Anterior cingulate cortex (tissue), 58 donors: ENCODE measurements at places on chromosomes 7 and 10.

DNA sequence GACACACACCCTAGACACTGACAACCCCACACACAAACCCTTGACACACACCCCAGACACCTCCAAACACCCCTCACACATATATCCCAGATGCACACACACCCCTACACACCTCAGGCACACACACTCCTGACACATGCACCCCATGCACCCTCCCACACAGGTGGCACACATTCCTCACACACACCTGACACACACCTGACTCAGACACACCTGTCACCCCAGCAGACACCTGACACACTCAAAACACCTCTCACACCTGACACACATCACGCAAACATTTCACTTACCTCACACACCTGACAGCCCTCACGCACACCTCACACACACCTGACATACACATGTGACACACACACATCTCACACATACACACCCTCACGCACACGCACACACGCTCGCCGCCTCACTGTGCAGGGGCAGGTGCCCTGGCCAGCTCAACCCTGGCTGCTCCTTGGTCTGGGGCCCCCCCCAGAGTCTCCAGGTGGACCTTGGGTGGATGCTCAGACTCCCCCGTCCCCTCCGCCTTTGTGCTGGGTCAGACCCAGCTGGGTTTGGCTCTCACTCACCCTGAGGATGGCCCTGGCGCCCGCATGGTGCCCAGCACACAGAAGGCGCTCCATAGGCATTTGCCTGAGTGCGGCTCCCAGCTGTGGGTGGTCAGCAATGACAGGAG is 3.1 kb upstream of the CALY start:
- DNase-seq = no peak

DNA sequence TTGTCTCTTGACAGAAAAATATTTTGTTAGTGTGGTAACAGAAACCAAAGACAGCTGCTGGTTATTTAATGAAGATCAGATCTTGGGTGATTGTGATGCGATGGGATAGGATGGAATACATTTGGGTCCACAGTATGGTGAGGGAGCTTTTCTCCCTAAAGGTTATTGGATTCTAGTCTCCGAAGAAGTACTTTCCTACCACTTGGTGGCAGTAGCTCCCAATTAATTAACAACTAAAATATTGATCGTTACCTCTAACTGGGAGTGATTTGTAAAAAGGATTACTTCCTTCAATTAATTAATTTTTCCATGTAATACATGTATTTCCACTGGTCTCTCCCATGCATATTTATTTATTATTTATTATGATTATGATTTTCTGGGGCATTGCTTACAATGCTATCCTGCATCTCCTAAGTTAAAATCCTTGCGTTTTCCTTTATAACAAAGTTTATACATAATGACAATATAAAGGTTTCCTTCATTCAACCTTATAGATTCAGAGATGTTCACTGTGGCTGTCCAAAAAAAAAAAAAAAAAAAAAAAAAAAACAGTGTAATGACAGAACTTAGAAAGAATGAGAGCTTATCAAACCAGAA is 25.6 kb downstream of the TMEM196 start:
- DNase-seq = no peak

DNA sequence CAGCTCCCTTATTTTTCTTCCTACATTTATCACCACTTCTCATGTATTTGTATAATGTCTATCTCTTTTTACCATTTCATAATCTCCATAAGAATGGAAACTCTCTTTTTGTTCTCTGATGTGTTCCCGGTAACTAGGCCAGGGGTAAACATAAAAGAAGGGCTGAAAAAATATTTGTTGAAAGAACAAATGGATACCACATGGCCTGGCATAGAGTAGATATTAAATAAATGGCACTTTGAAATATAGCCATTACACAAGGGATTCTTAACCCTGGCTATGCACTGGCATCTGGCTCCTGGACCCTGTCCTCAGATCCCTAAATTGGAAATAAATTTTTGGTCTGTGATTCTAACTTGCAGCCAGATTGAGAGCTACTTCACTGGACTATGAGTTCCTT is 30.4 kb downstream of the ELAPOR2 start:
- DNase-seq = no peak

DNA sequence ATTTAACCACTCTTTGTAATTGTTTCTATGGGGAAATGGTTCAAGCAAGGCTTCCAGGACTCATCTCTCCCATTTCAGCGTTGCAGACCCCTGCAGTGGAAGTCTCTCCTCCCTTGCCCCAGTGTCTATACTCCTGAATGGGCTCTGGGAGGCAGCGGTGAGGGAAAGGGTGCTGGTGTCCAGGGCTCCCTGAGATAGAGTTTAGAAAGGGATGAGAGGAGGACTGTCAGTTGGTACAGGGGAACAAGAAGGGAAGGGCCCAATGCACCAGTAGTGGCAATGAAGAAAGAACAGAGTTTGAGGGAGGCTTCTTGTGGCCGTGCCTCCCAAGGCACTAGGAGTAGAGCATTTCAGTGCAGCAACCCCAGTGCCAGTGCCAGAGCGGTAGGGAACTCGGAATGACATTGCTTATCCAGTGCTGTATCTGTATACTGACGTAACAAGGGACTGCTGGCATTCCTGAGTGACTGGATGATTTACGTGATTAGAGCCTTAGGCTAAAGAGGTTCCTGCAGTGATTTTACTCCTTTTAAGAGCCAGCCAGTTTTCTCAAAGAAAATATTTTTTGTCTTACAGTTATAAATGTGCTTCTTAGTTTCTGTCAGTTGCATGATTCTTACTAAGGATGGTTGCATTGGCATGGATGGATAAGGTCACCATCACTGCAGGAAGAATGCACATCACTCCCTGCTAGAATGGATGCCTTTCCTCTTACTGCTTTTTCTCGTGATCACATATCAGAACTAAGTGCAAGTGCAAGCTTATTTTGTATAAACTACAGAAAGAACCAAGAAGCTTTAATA is 28.0 kb downstream of the PRPF18 start:
- no peak for DNase-seq

- no peak for DNase-seq
Measured at GRCh38 chr7:82595176-82595575, 151.6 kb upstream of the CACNA2D1 start.
